ENCODE measurements at places on chromosomes 3 and 15.

- peak; percentile 47 for DNase-seq
These were observed 42.2 kb upstream of the GNB5 start for GRCh38 chr15:52233405-52233804.

DNA sequence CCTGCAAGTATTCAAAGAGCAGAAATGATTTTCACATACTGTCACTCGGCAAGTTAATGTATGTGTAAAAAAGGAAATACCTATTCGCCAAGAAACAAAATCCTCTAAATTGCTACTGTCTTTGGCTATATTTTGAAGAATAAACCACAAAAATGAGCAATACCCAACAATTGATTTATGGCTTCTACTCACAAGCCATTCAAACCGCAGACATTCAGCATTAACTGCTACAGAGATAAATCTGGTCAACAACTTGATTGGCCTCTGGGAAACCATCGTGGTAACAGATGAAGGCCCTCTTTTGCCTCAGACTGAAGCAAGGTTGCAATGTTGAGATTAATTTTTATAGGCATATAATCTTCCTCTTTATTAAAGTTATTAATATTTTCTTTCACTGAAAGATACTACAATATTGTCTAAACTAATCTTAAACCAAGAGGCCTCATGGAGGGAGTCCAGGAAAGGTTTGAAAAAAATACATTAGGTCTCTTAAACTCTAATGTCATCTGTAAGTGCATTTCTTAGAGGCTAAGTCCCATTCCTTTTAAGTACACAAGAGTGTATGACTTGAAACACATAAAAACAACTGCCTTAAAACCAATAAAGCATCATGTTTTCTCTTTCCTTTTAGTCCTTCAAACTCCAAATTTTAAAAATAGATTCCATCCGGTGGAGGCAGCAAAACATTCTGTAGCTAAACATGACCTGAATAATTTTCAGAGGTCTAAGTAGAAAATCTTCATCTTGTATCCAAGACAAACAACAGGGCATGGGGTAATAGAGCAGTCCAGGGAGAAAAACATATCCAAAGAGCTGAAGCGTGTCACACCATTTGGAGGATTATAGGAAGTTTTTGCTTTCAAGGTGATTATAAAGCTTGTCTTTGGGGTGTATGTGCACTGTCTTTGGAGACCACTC is 162.4 kb upstream of the TGFBR2 start:
- no peak for DNase-seq

- DNase-seq, result no peak
These were observed 112.9 kb downstream of the SEC22A start for GRCh38 chr3:123314359-123315270.

DNA sequence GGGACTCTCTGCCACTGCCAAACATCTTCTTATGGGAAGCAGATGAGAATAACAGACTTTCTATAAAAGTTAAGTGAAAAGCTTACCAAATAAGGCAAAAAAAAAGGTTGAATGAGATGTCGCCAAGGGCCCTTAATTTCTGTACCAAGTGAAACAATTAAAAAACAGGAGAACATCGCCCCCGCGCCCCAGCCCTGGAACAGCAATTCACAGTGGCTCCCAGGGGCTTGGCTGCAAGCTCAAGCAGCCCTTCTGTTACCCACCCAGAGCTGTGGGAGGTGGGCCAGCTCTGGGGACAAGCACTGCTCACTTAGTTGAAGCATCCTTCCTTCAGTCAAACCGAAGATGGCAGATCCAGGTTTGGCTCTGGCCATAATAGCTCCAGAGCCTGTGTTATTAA is 208.0 kb downstream of the ERC2 start:
- DNase-seq, result no peak

DNA sequence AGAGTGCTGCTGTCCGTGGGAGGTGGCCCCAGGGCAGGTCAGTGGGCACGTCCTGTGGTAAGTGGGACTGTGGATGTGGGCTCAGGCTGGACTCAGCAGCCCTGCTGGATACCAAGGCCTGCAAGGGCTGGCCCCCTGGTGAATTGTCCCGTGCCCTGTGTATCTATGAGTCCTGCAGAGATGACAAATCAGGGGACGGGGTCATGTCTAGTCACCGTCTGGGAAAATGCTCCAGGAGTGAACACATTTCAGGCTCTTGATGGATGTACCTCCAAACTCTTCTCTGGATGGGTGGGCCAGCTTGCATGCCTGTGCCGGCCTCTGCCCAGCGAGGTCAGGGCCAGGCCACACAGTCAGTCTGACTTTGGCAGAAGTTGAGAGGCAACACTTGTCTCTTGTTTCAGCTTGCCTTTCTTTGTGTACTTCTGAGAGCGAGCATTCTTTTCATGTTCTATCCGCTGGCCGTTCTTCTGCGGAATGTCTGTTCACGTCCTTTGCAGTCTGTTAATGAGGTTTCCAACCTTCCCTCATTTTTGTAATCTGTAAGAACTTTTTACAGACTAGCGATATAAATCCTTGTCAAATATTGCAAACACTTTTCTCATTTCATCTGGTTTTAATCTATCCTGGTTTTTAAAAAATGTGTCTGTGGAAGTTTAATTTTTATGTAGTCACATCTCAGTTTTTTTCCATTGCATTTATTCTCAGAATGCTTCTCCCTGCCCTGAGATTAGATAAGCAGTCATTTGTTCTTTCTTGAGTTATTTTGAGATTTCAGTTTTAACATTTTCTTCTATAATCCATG is 11.4 kb upstream of the STAB1 start:
- no peak for DNase-seq

GRCh38 chr3:71510510-71510909 is 73.0 kb downstream of the FOXP1 start:
- DNase-seq, result no peak

GRCh38 chr15:53256457-53256856 is 466.3 kb upstream of the ONECUT1 start:
- DNase-seq, result no peak

GRCh38 chr15:67176195-67176971 is 78.1 kb downstream of the AAGAB start:
- no peak for DNase-seq

DNA sequence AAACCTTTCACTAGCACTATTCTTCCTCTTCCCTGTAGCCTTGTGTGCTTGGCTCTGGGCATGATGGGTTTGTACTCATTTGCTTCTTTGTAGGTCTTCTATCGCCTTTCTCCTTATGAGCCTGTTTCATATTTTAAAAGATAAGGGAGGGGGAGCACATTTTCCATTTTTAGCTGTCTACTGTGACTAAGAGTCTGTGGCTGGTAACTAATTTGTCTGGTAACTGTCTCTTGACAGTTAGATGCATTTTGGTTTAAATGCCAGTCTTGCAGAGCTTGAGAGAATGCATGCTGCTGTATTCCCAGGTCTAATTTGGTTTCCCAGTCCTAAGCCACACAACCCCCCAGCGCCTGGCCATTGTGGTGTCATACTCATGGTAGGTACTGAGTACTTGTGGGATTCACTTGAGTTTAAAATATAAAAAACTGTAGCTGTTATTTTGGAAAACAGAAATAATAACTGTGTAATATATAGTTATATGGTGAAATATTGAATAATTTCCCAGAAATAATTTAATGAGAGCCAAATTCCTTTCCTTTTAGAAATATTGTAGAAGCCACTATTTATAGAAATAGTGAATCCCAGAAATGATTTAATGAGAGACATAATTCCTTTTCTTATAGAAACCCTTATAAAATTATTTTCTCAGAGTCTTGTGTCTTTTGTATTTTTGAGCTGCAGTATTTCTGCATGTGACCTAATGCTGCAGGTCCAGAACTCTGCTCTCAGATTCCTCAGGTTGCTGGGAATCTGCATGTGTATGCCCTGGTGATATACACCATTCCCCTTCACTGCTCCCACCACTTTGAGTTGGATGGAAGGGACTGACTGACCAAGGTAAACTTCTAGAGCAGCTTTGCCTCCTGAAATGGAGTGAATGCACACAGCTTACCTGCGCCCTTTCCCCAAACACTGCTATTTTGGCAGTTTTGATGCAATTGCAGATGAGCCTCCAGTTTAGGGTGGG is 13.9 kb upstream of the GPR171 start:
- DNase-seq, result no peak

DNA sequence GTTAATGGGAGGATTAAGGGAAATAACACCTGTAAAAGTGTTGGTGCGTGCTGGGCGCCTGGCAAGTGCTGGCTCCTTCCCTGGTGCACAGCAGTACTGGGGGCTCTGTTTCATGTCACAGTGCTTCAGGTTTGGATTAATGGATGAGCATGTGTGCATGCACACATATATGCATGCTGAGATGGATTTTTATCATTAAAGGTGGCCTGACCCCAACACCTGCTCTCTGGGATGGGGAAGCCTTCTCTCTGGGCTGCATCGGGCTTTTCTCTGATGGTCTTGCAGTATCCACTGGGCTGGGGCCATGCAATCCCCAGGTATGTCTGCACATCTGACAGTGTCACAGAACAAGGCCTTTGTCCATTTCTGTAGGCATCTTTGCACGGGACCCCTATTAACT is 127.5 kb upstream of the PLXNA1 start:
- no peak for DNase-seq

DNA sequence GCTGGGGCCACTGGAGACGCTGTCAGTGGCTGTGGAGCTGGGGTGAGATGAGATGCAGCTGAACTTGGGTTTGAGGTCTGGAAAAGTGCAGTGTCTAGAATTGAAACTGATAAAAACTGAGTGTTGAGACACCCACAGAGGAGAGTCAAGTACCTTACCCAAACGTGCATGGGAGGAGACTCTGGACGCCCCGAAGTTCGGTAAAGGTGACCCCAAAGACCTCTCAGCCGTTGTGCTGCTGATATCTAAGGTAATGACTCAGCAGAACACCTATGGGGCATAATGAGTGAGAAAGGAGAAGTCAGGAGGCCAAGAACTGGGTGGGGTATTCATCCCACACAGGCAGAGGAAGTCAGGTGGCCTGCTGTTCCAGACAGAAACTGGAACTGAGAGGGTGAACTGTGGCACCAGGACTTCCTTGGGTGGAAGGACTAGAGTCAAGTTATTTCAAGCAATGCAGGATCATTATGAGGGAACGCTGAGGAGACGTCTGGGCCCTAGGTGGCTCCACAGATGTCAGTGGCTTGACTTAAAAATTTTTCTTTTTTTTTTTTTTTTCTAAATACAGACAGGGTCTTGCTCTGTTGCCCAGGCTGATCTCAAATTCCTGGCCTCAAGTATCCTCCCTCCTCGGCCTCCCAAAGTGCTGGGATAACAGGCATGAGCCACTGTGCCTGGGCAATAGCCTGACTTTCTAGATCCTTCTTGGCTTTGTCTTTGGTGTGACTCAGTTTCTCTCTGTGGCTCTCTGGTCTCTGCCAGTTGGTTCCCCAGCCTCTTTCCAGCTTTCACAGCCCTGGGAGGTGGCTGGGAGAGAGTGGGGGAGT is 67.6 kb upstream of the GCNT3 start:
- peak; percentile 17 for DNase-seq

- no peak for DNase-seq
These were observed 36.4 kb upstream of the ABHD2 start for GRCh38 chr15:89051875-89052274.

DNA sequence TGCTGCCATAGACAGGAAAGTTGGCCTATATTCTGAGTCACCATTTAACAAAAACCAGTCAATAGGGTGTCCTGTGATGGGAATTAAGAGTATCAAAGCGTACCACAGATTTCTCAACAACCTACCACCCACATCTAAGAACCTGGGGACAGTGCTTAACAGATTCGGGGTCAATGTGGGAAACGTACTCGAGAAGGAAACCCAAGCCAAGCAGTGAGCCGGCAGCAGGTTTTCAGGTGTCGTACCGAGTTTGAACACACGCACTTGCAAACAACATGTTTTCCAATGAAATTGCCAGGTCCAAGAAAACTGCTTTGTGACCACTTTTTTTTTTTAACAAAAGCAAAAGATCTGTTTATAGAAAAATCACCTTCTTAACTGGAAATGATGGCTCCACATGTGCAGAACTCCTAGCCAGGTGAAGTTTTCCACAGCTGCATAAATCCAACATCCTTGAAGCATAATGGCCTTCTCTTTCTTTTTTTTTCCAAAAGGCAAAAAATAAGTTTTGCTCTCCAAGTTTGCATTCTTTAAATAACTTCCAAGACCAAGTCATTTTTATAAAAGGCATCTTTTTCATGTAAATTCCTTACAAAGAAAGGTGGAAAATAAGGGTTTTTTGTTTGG is 45.7 kb downstream of the ADAMTS17 start:
- DNase-seq, result no peak

DNA sequence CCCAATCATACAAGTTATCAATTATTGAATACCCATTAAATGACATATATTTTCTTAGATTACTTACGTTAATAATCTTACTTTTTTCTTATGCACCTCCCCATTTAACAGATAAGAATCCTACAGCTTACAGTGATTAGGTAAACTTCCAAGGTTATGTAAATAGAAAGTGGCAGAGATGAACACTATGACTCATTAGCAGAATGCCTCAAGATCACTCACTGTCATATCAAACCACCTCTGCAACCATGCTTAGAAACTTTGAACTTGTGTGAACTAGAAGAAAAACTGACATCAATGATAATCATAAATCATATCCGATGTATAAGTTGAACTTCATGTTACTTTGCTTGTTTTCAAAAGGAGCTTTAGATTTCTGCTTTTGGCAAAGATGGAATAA is 911.6 kb upstream of the ARPP21 start:
- peak; percentile 34 for DNase-seq

- no peak for DNase-seq
These were observed 104.7 kb downstream of the SEMA6D start for GRCh38 chr15:47822048-47822447.

DNA sequence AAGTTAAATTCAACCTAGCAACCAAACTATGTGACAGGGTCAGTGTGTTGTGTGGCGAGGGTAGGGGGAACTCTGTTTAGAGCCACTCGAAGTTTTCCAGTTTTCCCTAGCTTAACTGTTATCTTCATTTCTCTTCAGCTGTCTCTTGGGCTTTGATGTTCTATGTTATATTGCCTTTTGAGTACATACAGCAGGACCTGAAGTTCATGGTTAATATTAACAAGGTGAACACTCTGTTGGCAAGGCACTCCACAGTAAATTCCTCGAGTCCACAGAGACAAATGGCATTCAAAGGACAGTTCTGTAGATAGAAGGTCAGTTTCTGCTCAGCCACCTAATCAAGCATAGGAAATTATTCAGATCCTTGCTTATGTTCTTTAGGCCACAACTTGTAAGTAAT is 147.9 kb upstream of the DPH6 start:
- DNase-seq, result no peak

GRCh38 chr3:51024765-51025632 is 350.3 kb downstream of the DOCK3 start:
- no peak for DNase-seq

DNA sequence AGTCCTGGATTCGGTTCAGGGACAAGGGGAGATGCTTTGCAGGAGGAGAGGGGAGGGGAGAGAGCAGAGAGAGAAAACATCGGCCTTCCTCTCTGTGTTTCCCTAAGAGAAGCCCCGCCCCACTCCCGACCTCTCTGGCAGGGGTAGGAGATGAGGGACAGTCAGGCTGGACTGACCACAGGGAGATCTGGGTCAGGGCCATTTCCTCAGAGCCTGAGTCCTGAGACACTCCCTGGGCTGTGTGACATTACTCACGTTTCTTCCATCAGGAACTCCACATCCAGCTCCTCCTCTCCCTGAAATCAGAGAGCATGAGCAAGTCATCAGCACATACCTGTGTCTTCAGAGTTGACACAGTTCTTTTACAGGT is 9.1 kb downstream of the PLA2G4D start:
- no peak for DNase-seq

Data from suppressor macrophage treated with lipopolysaccharide for 1 hour (primary cell).